CD4-positive, alpha-beta T cell treated with Interleukin-6 for 4 hours (primary cell): ENCODE measurements at places on chromosomes 1 and 21.

- DNase-seq: no peak
These were observed 362.3 kb upstream of the VAMP3 start for GRCh38 chr1:7408771-7409150.

- no peak for DNase-seq
These were observed 76.6 kb downstream of the RNF220 start for GRCh38 chr1:44481701-44482100.

- no peak for DNase-seq
These were observed 21.5 kb downstream of the ABCB10 start for GRCh38 chr1:229536982-229537381.

DNA sequence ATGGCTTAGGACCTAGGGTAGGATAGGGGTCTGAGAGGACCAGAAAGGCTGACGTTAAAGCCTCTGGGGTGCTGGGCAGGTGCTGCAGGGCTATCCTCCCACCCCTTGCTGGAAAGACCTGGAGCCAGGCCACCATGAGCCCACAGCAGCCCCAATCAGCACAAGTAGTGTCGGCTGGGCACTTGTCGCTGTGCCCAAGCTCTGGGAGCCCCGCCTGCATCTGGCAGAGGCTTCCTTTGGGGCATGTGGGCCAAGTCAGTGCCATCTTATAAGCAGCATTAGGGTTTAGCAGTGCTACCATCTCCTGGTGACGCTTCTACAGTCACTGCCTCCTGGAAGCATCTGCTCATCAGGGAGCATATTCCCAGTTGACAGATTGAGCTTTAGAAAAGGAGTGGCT is 31.3 kb downstream of the MAN1C1 start:
- DNase-seq: no peak

- no peak for DNase-seq
These were observed 138.9 kb downstream of the ACTL8 start for GRCh38 chr1:17893891-17894631.

GRCh38 chr1:22408230-22408629 is 43.4 kb upstream of the ZBTB40 start:
- no peak for DNase-seq

DNA sequence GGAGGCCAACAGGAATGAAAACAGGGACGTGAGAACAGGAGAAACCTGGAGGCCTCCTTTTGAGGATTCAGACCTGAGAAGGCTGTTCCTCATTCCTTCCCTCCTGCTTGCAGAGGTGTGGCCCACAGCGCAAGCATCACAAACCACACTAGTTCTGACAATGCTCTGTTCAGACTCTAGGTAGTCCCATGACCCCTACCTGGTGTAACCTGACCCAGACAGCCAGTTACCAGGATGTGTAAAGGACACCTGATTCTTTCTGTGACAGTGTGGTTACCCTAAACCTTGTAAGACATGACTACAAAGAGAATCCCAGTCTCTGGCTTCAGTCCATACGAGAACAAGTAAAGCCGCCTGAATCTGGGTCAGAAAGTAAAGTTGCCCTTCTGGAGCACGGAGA is 3.2 kb downstream of the MECR start:
- DNase-seq: no peak

DNA sequence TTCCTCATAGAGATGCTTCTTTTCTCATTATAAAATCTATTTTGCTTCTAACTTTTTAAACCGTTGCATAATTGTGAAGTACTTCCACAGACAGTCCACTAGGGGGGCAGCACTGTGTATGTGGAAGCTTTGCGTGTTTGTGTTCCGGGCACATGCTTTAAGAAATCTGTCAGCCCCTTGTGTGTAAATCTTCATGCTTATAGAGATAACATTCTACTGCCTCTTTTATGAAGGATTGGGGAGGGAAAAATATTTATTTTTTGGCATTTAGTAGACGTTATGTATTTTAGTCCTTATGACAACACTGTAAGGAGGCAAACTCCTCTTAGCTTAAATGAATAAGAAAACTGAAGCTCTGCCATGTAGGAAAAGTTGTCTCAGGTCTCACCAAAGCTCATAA is 157.3 kb upstream of the PTGFR start:
- DNase-seq: no peak
